ENCODE measurements at places on chromosomes 12 and 14. TPM values are rescaled to one million over a fixed set of nuclear protein-coding genes. Genes with fewer than 3 reads are reported as not detected.

DNA sequence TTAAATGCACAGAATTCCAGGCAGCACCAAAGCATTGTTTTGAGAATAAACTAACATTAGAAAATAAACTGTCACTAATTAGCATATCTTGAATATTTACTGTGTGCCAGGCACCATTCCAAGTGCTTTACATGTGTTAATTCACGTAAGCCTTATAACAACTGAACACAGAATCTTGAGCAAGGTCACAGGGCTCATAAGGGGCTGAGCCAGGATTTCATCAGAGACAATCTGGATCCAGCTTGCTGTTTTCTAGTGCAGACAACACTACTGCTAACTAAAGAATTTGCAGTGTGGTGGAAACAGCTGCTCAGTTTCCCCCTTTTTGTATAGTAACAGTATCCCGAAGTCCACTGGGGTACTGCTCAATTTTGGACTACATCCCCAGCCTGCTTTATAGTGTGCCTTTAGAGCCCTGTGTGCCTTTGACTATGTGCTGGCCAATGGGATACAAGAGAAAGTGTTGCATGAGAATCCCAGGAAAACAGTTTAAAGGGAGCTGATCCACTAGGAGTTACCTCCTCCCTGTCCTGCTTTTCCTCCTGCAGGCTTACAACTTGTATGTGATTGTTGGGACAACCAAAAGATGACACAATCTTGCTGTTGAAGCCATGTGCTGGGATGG lies 36.0 kb upstream of the RMST start:
- no peak for DNase-seq

DNA sequence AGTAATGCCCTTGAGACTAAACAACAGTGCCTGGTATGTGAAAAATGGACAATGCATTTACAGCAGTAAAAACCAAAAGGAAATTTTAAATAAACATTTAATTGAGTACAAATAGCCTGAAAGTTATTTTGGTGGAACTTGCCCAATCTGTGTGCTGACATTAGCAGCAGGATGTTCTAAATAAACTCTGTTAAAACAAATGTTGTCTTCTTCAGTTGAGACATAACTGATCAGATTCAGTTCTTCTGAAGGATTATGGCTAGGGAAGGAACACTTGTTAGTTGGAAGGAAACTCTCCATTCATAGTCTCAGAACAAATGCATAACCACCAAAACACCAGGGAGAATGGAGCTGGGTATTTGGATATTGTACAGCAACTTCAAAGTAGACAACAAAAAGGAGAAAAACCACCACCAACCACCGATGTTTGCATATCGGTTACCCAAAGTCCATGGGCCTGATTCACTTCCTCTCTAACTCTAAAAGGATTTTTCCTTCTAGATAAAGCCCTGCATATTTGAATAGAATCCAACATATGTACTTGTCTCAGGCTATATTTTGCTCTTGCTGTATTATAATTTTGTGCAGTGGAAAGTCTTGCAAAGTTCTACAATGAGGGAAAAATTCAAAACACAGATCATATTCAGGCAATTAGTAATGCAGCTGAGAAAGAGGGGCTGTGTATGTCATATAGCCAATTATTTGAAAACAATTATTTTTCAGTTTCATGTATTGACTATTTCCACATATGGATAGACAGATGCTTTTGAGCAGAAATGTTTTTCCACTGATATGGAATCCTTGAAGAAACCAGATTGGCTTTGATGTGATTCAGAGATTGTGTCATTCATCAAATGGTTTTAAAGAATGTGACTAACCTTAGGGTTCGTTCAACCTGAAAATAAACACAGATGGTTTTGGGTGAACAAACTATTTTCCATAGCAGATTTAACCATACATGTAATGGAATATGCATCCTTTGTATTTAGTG lies 152.2 kb upstream of the BMP4 start:
- DNase-seq, result peak; percentile 96

DNA sequence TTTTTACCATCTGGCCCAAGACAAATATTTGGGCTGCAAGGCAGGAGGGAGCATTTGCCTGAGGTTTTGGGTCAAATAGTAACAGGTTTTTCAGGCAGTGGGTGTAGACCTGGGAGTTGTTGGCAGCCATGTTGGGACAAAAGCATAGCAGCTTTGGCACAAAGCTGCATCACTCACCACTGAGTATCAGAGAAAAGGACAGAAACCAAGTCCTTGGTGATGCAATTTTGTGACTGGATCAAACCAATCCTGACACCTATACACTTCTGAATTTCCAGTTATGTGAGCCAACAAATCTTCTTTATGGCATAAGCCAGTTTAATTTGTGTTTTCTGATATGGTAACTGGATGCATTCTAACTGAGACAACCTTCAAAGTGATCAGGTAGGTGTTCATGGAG lies 144.8 kb upstream of the KRR1 start:
- no peak for DNase-seq

DNA sequence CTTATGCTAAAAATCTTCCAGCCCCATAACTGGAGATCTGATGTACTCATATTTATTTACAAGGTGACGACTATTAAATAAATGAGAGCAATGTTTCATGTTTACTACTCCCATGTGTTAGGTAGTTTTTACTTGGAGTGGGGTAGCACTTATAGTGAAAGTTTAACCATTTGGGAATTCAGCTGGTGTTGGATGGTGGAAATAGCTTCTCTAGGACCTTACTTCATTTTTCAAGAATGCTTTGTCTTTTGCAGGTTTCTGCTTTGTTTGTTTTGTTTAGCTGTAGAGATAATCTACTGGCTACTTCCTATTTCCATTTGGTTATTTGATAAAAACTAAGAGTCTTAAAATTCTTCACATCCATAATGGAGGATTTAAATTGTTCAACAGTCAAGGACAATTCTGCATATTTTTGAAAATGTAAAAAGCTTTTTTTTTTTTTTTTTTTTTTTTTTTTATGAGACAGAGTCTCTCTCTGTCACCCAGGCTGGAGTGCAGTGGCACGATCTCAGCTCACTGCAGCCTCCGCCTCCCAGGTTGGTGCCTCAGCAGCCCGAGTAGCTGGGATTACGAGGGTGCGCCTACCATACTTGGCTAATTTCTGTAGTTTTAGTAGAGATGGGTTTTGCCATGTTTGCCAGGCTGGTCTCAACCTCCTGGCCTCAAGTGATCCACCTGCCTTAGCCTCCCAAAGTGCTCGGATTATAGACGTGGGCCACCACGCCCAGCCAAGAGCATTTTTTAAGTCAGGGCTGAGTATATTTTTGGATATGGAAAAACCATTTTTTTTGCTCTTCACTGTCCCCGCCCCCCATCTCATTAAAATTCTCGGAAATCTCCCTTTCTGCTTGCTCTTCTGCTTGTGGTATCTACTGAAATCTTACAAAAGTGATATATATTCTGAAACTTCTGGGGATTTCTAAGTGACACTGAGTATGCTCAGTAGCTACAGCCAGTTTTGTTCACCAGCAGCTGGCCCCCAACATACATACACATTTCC lies 1.4 kb upstream of the ABCD2 start:
- peak; percentile 2 for DNase-seq

DNA sequence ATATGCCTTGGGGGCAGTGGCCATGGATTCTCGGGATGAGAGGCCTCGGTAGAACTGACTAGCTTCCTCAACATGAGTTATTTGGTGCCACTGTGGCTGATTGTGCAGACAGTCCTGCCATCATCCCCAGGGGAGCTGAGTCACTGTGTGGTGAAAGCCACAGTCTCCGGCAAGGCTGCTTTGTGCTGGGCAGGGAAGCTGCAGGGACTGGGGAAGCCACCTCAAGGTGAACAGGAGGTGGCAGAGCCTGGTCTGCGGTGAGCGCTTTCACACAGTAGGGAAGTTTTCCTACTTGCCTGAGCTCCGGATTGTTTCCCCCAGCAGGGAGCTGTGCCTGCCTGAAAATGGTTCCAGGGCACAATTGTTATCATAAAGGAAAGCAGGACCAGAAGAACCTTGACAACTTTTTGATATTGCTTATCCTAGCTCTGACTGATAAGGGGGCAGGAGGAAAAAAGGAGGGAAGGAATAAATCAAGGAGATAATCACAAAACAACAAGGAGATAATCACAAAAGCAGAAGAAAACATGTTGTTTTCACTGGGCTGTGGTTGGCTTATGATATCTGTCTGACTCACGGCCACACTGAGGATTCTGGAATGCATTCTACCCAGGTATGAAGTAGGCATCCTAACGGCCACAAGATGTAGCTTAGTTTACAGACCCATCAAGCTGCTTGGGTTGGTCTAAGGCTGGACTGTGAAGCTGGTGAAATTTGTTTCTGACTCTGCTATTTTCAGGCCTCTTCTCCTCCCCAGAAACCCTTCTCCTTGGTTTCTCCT lies 32.2 kb upstream of the GNG2 start:
- peak; percentile 98 for DNase-seq

DNA sequence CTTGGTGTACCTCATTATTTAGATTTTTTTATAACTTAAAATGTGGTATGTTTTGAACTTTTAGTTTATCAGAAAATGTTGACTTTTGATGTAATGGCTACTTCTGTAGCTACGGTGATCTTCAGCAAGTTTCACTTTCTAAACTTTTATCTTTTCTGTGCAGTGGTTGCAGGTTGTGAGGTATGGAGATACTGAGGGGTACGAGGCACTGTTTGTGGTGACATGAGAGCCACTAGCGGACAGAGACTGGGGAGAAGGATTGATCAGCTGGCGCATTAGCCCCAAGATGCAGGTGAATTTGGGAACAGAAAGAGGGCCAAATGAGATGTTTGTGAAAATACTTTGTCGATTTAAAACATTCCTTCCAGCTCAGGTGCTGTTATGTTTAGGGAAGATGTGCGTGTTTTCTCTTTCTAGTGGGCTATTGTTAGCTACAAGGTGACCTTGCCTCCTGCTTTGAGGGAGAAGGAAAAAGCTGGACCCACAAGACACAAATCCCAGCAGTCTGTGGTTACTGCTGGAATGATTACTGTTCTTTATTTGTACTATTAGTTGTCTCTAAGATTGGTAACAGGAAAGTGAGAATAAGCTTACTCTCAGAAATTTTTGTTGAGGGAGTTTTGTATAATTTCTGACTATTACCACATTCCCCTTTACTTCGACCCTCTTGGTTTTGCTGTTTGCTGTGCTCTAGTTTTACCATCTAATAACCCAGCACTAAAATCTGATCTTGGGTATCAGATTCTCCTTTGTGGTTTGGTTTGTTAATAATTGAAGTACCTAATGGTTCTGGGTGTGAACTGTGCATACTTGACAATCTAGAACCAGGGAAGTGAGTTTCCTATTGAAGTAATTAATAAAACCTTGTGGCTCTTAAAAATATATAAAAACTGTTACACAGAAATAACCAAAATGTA lies 61.7 kb downstream of the FBXO34 start:
- DNase-seq, result no peak

DNA sequence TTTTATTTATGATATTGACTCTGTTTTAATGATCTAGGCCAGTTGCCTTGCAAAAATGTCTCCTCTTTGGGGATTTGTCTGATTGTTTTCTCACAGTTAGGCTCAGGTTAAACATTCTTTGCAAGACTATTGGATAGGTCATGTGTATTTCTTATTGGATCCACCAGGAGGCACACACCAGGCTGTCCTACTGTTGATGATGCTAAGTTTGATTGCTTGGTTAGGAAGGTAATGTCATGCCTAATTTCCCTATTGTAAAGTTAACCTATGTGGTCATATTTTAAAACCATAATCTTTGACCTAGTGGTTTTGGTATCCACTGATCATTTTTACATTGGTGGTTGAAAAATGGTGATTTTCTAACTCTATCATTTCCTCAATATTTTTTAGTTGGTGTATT lies 137.1 kb downstream of the BRMS1L start:
- no peak for DNase-seq

GRCh38 chr14:84465880-84466279 lies 1064.1 kb upstream of the FLRT2 start:
- DNase-seq, result no peak

DNA sequence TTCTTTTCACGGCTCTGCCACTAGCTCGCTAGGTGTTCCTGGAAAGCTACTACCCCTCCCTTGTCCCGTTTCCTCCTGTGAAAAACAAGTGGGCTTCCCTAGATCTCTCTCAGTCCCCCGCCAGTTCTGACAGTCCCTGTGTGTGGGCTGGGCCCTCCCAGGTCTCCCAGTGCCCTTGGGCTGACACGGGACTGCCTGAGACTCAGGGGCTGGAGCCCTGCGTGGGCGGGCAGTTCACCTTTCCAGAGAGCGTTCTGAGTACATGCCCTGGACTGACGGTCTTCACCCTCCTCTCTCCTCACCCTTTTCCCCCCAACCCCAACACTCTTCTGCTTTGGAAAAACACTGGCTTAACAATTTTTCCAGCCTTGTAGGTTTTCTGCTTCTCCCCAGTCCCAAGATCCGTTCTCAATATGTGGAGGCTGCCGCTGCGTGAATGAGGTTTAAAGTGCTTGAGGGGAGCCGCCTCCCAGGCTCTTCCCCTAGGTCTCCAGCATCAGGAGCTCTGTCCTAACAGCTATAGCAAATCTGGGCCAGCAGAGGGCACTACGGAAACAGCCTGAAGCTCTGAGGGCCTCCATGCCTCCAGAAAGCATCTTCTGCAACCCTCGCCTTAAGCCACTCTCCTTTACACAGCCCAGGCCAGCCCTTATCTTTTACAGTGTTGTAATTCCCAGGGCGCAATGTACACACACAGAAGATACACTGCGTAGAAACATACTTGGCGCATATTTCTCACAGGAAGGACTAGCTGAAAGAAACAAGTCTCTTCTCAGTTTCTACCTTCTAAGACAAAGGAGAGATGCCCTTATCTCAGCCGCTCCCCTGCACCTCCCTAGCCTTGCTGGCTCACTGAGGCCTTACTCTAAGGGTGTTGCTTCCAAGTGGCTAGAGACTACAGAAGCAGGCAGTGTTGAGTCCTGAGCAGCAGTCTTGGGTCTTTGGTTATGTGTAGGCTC lies 10.4 kb upstream of the DCD start:
- peak; percentile 15 for DNase-seq

DNA sequence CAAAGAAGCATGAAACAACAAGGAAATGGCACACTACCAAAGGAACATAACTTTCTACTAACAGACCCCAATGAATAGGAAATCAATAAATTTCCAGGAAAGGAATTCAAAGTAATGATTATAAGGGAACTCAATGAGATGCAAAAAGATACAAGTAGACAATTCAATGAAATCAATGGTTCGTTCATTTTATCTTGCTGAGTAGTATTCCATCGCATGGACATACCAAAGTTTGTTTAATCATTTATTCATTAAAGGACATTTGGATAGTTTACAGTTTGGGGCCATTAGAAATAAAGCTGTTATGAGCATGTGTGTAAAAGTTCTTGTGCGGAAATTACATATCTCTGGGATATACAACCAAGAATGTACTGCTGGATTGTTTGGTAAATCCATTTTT lies 35.0 kb upstream of the LYZ start:
- DNase-seq, result no peak

- peak; percentile 7 for DNase-seq
Observed at GRCh38 chr12:848173-848865, 95.9 kb downstream of the WNK1 start.

Gene ETFRF1
- total RNA-seq, result 33.6 TPM

GRCh38 chr12:76690921-76691700 lies 72.8 kb upstream of the ZDHHC17 start:
- no peak for DNase-seq

DNA sequence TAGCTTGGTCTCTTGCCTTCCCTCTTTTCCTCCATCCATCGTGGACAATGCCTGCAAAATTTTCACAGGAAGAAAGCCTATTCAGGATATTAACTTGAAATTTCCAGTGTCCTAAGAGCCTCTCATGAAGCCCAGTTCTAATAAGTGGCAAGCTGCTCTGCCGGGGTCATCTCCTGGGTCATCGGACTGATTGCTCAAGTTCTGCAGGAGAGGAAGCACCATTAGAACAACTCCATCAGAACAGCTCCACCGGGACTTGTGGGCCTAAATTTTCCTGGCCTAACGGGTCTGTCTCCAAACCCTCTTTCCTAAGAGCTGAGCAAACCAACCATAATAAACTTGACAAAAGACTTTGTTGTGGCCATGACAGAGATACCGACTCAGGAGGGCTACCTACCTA lies 13.9 kb downstream of the ERG28 start:
- no peak for DNase-seq

Gene RNU4-1
- under 0.01 TPM for total RNA-seq

Measured in RPMI7951 (cell line).